ENCODE measurements at places on chromosomes 5 and 9.

DNA sequence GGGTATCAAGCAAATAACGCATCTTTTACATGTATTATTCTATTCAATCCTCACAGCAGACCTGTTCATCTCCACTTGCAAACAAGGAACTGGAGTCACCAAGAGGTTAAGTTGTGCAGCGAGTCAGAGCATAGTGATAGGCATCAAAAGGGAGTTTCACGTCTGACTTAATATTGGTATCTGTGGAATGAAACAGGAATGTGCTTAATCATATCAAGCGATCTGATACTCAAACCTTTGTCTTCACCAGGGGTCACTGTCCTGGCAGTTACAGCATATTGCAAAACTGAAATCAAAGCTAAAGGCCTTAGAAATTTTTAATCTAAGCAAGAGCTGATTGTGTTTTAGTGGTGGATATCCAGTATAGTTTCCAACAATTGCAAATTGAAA is 271.6 kb downstream of the PLK2 start:
- DNase-seq, result no peak

GRCh38 chr5:32754284-32754683 is 43.2 kb downstream of the NPR3 start:
- DNase-seq, result no peak

- no peak for DNase-seq
Measured at GRCh38 chr9:133527444-133527920, 2.7 kb upstream of the MYMK start.

DNA sequence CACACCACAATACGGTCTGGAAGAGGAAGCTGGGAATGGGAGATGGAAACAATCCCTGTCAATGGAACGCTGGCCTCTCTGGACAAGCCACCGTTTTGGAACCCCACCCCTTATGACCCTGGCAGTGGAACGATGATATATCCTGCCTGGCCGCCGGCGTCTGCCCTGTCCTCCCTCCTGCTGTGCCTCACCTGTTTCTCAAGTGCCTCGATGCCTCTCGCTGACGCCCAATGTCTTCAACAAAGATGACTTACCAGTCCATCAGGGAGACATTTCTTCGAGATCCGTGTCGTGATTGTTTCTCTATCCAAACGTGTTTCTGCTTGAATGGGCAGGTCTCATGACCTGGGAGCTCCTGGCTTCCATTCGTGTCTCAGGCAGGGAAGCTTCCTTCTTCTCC is 476.5 kb downstream of the SPATA31A7 start:
- no peak for DNase-seq
